Fibroblast of lung (primary cell): ENCODE measurements at places on chromosomes 1 and 21. TPM values are rescaled to one million over a fixed set of nuclear protein-coding genes. Genes with fewer than 3 reads are reported as not detected.

GRCh38 chr1:246218686-246219085 is 288.4 kb downstream of the SMYD3 start:
- no peak for DNase-seq

DNA sequence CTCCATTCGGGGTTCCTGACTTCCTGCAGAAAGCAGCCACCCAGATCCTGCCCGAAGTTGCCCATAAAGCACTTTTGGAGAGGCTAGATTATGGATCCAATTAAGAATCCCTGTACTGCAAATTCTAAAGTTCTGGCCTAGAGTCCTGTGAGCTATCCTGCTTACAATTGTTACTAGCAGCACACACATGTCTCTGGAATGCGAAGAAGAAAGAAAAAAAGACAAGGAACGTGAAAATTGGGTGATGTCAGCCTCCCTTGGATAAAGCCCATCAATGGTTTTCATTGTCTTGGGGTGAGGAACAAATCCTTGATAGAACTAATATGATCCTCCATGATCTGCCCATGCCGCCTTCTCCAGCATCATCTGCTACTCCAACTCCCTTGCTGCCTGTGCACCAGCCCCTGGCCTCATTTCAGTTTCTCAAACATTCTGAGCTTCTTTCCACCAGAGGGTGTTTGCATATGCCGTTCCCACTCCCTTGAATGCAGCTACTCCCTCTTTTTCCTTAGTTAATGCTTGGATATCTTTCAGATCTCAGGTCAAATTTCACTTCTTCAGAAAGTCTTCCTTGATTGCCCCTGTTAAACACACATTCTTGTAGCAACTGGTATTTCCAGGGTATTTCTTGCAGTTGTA is 94.0 kb downstream of the ST6GALNAC5 start:
- DNase-seq = no peak

DNA sequence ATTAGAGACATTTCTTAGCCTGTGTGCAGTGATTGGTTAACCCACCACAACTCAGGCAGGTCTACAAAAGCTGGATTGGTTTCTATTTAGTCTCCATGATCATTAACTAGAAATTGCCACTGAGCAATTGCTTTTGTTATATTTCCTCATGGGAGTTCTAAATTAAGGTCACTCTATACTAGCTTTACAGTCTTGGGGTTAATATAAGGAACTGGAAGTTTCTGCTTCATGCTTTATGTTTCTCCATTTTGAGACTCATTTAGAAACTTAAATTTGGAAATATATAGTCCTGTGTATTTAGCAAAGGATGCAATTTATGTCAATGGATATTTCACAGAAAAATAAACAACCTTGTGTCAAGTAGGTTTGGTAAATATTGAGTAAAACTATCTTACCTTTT is 137.5 kb downstream of the HLX start:
- DNase-seq = no peak

- DNase-seq = no peak
Measured at GRCh38 chr1:7015022-7015421, 229.8 kb downstream of the CAMTA1 start.

DNA sequence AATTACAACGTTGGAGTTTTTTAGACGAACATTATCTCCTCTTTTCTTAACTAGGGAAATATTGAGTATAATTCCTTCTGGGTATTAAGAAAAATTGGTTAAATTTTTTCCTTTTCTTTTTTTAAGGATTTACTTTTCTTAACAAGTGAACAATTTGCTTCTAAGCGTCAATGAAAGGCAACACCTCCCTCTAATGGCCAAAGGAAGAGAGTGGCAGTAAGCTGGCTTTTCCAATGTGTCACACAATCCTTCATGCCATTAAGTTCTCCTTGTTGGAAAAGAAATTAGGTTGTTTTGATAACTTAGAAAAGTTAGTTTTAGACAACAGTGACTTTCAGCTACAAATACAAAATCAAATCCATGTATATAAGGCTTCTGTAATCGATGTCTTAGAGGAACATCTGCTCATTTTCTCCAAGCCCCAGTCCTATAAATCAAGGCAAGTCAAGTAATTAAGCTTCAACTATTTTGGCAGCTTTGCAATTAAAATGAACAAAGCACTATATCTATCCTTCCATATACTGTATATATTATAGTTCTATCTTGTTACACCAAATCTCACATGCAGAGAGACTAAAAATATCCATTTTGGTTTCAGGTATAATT is 62.8 kb downstream of the EDEM3 start:
- DNase-seq = peak; percentile 72

DNA sequence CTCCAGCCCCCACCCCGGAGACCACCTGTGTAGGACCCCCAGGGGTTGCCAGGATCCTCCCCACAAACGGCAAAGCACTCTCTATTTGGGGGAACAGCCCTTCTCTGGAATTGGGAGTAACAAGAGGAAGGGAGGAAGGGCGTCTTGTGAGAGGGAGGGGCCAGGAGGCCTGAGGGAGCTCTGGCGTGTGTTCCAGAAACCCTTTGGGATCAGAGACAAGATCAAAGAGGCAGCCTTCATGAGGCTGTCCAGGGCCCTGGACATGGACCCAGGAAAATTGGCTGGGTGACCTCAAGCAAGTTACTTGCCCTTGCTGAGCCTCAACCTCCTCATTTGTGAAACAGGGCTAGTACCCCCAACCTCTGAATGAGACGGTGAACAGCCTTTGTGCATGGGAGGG is 18.1 kb upstream of the ECE1 start:
- DNase-seq = no peak

DNA sequence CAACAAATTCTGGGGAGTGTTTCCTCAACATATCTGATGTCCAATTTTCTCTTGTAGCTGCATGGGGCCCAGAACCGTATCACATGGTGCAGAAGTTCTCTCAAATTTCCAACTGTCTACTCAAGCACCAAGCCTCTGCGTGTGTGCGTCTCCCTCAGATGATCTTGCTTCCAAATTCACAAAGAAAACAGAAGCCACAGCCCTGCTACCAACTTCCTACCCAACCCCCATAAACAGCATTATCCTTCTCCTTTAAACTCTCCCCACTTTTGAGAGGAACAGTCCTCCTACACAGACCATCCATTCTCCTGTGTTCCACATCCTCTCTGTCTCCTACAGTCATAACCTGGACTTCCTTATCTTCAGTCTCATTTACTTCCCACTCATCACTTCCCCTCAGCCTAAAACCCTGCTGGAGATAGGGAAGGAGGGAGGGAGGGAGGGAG is 354.1 kb downstream of the SMYD3 start:
- no peak for DNase-seq

DNA sequence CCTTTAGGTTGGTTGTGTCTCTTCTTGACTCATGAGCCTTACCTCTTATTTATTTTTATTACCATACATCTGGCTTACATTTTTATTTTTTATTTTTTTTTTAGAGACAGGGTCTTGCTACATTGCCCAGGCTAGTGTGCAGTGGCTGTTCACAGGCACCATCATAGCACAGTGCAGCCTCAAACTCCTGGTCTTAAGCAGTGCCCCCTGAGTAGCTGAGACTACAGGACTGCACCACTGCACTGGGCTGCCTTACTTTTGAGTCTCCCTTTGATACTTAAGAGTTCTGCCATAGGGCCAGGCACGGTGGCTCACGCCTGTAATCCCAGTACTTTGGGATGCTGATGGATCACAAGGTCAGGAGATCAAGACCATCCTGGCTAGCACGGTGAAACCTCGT is 76.4 kb upstream of the MACF1 start:
- no peak for DNase-seq

- no peak for DNase-seq
Measured at GRCh38 chr1:27999055-27999454, 39.3 kb downstream of the XKR8 start.

DNA sequence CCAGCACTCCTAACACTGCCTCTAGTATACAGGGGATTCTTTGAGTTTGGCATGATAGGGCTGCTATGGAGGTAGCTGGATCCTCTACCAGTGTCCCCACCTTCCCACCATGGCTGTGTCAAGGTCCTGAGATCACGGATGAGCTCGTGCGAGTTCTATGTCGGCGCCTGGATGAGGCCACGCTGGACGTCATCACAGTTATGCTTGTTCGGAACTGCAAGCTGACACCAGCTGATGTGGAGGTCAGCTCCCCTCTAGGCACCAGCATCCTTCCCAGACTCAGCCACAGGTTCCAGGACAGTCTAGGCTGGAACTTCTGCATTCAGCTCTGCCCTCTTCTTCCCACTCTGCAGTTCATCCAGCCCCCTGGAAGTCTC is 15.2 kb downstream of the HYI start:
- DNase-seq = no peak

- DNase-seq = no peak
Measured at GRCh38 chr1:159436469-159436868, 3.1 kb upstream of the OR10J1 start.

DNA sequence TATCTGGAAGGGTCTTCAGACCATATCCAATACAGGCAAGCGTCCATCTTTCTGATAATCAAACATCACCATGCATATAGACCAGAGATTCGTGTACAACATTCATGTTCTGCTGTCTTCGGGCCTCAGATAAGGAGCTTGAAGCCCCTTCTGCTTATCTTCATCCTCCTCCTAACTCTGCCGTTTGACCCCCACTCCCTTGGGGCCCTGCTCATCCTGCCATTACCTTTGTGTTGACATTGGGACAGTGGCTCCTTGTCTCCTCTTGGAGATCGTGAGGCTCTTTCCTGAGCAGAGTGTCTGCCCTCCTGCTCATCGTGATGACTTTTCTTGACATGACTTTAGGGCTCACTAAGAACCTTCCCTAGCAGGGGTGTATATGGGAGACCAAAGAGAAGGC is 37.3 kb downstream of the ACTL8 start:
- DNase-seq = no peak

GRCh38 chr1:84504580-84505492 is 1.4 kb upstream of the SPATA1 start:
- DNase-seq = peak; percentile 68

GRCh38 chr1:165191087-165191486 is 165.4 kb downstream of the LMX1A start:
- no peak for DNase-seq

- DNase-seq = no peak
Measured at GRCh38 chr1:1099506-1100183, 16.2 kb downstream of the C1orf159 start.

GRCh38 chr1:20353836-20354235 is 63.2 kb downstream of the VWA5B1 start:
- no peak for DNase-seq

DNA sequence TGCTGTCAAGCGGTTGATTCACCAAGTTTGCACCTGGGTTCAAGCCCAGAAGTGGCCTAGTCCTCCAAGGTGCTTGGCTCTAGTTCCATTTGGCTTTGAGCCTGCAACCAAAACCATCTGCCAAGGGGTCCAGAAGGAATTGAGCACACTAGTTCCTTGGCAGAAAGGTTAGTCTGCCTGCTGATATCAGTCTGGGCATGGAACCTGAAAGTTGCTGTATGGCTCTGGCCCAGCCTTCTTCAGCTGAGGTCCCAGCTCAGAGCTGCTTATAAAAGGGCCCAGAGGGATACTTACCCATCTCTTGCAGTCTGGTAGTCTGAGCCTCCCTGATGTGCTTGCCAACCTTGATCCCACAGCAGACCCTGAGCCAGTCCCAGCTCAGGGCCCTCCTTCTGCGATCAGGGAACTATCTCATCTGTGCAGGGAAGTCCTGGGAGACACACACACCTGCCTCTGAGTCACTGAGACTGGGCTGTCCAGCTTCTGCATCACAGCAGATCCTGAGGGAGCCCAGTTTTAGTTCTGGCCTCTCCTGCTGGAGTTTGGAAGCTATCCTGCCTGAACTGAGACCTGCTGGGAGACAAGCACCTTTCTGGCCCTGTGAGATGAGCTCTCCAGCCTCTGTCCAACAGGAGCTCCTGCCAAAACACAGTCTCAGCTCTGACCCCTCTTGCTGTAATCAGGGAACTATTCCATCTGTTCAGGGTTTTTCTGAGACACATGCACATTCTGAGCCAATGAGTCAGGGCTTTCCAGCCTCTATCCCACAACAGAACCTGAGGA is 75.8 kb downstream of the CTH start:
- peak; percentile 91 for DNase-seq

GRCh38 chr1:49204720-49205119 is 428.0 kb upstream of the BEND5 start:
- no peak for DNase-seq

- DNase-seq = no peak
Measured at GRCh38 chr21:17414766-17415165, 98.1 kb upstream of the CXADR start.

- peak; percentile 6 for DNase-seq
Measured at GRCh38 chr1:100502052-100502792, 35.7 kb upstream of the GPR88 start.

DNA sequence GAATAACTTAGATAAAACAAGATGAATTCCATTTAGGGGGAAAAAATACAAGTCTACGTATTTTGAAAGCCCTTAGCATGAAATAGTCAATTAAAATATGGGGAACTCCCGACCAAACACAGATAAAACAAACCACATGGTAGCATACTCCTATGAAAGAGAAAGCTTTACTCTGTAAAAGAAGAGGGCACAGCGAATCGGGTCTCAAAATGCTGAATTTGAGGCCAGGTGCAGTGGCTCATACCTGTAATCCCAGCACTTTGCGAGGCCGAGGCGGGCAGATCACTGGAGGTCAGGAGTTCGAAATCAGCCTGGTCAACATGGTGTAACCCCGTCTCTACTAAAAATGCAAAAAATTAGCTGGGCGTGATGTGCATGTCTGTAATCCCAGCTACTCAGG is 116.9 kb upstream of the TIAM1 start:
- no peak for DNase-seq

The KLF17 gene
- total RNA-seq = under 0.01 and 0.50 TPM in 2 replicates

The PUSL1 gene
- total RNA-seq = 12.7 and 13.1 TPM in 2 replicates

The VHLL gene
- not detected in 2 replicates for total RNA-seq

The KCNQ4 gene
- under 0.01 TPM in 2 replicates for total RNA-seq

The CACNA1S gene
- not detected in 2 replicates for total RNA-seq

The PTPRU gene
- 25.8 and 27.0 TPM in 2 replicates for total RNA-seq
